AG04450 (cell line): ENCODE measurements at places on chromosomes 6 and 20. TPM values are rescaled to one million over a fixed set of nuclear protein-coding genes. Genes with fewer than 3 reads are reported as not detected.

KIAA1755 gene
- polyA plus RNA-seq: 2.9 and 3.5 TPM in 2 replicates

GRCh38 chr6:43728586-43728985 is 41.0 kb upstream of the MRPS18A start:
- no peak for DNase-seq

F13A1 gene
- not detected in 2 replicates for polyA plus RNA-seq

PRPH2 gene
- 0.86 and 0.97 TPM in 2 replicates for polyA plus RNA-seq

PABPC1L gene
- 20.7 and 25.9 TPM in 2 replicates for polyA plus RNA-seq

- no peak for DNase-seq
Observed at GRCh38 chr6:146990821-146991798, 213.1 kb upstream of the STXBP5 start.
